ENCODE measurements at places on chromosomes 3 and 15. TPM values are rescaled to one million over a fixed set of nuclear protein-coding genes. Genes with fewer than 3 reads are reported as not detected.

LYZL4 gene
- not detected for total RNA-seq

DNA sequence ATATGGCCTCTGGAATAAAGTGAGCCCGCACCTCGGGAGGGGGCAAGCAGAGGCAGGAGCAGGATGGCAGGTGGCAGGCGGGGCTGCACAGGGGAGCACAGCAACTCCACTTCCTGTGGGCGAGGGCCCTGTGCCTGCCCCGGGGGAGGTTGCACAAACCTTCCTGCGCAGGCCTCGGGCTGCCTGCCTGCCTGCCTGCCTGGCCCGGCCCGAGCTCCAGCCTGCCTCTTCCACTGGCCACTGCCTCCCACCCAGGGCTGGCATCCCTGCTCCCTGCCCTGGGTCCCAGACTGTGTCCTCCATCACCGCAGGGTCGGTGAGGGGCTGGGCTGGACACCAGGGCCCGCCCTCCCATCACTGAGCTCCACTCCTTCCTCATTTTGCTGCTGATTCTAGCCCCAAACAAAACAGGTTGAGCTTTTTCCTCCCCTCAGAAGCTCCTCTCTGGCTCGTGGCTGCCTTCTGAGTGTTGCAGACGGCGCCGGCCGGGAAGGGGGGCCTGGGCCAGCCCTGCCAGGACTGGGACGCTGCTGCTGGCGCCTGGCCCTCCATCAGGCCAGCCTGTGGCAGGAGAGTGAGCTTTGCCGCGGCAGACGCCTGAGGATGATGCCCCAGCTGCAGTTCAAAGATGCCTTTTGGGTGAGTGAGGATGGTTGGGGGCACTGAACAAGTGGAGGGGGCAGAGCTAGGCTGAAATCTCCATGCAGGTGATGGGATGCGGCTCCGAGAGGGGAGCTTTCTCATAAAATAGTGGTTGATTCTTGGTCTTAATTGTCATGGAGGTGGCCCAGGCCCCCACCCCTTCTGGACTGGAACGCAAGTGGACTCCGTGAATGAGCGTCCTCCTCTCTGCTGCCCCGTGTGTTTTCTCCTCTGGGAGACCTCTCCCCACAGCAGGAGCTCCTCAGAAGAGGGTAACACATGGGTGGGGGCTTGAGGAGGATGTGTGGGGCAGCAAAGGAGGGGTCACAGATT, at the start of gene PSTPIP1:
Gene PSTPIP1 (plus strand): TSS at position 156 of the 975 bp plus-strand sequence. CDS start 448 bp downstream, at position 604.
- DNase-seq = no peak

DNA sequence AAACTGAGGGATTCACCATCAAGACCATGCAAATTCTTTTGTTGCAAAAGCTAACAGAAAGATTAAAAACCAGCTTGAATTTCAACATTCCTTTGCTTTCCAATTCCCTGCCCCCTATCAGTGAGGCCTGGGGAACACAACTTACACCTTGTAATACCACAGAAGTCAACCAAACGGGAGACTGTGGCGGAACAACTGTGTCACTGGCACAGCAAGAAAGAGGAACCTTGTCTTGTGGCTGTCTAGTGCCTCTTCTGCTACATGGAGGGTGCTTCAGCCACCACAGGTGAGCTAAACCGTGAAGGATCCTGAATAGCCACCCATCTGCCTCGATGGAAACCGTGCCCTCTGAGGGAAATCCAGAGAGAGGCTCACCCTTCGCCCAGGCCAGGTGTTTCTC, 11.4 kb downstream of the CCDC12 start:
- no peak for DNase-seq

- DNase-seq = no peak
These were observed 39.6 kb upstream of the TIMP4 start for GRCh38 chr3:12198301-12198700.

All from H4 (cell line).